ENCODE measurements at places on chromosomes 12 and 14.

DNA sequence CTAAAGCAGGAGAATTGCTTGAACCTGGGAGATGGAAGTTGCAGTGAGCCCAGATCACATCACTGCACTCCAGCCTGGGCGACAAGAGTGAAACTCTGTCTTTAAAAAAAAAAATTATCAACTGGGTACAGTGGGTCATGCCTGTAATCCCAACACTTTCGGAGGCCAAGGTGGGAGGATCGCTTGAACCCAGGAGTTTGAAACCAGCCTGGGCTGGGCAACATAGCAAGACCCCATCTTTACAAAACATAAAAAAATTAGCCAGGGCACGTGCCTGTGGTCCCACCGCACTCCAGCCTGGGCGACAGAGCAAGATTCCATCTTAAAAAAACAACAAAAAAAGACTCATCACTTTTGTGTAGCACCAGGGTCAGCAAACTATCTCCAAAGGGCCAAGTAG lies 7.1 kb upstream of the NANOG start:
- DNase-seq = no peak

DNA sequence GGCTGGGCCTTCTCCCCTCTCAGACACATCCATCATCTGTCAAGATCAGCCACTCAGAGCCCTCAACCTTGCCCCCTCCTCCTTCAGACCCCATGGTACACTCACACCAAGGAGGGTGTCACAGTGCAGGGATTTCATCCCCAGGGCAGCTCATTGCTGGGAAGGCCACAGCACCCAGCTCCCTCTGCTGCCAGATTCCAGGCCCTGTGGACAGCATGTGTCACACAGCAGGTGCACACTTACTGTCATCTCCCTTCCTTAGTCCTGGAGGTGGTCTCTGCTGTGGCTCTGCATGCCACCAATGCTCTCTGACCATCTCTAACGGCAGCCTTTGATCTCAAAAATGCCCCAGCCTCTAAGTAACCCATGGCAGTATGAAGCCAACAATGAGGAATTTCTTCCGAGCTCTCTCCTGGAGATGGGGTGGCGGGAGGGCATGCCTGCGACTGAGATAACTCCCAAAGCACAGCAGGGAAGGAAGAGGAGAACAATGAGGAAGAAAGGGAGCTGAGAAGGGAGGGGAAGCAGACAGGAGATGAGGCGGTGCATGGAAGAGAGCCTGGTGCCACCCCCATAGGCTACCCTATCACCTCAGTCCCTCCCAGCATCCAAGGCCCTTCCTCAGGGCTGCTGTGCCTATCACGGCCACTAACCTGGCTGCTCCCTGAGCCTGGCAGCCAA lies 101.0 kb downstream of the SINHCAF start:
- DNase-seq = peak; percentile 66

DNA sequence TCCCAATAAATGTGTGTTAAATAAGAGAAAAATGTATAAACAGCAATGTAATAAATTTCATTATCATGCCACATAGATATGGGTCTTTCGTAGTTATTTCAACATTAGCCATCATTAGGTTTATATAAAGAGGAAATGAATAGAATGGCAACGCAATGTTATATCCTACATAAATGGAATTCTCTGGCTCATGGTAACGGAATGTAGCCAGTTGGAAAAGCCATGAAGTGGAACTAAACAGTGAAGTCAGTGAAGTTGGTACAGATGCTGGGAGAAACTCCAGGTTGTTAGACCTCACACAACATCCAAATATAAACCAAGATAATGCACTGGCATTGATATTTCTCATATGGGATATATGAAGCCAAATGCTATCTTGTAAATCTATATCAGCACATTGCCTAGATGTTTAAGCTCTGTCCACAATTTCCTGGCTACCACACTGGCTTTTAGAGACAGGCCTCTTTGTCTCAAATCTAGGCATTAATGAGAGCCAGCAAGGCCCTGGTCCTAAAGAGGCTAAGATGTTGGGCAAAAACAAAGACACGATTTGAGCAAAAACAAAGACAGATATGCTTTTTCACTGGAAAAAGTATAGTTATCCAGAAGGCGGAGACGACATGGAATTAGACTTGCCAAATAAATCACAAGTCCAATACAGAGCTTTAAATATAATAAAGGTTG lies 861.0 kb downstream of the RPS29 start:
- DNase-seq = no peak

DNA sequence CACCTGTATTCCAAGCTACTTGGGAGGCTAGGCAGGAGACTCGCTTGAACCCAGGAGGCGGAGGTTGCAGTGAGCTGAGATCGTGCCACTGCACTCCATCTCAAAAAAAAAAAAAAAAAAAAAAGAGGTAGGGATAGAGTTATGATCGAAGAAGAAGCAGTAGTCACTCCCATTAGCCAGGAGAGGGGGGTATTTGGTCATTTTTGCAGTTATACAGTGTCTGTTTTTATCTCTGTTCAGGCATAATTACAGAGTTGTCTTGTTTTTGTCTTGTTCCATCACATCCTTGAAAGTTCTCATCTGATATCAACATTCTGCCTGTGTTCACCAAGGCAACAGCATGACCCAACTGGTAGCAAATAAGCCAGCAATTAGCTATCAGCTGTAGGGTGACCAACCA lies 98.5 kb upstream of the TMPO start:
- no peak for DNase-seq

DNA sequence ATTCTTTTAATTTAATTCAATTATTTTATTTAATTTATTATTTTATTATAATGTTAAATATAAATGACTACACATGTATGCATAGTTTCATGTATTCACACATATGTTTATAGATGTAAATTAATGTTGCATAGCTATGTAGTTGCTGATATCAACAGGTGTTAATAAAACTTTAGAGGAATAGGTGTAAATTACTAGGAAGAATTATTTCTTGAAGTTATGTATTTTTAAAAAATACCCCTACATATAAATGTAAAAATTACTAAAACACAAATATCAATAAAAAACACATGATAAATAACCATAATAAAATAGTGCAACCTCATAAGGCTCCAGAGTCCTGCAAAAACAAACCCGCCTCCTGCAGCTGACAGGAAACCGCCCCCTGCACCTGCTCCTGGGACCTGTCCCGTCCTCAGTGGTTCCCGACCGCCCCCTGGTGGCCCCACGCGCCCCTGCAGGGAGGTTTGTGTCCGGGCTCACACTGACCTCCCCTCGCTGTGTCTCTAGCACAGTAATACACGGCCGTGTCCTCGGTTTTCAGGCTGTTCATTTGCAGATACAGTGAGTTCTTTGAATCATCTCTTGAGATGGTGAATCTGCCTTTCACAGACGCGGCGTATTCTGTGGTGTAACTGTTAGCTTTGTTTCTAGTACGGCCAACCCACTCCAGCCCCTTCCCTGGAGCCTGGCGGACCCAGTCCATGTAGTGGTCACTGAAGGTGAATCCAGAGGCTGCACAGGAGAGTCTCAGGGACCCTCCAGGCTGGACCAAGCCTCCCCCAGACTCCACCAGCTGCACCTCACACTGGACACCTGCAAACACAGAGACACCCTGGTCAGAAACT lies 1264.0 kb downstream of the TMEM121 start:
- DNase-seq = no peak

- no peak for DNase-seq
Measured at GRCh38 chr14:71737760-71738159, 194.5 kb upstream of the RGS6 start.

- no peak for DNase-seq
Measured at GRCh38 chr12:3103806-3104205, 26.6 kb downstream of the TSPAN9 start.

DNA sequence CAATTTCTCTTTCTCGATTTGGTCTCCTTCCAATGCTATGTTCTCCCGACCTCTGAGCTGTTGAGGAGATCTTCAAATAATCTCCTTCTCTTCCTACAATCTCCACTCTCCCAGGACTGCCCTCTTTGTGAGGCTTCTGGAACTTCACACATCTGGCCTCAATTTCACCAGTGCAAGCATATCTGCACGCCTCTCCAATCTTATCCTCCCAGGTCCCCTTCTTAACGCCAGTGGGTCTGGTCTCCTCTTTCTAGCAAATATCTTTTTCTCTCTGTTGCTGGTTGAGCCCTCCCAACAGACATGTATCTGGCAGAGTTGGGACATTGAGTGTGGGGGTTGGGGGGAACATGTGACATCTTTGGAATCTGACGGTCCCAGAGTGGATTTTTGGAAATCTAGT lies 17.9 kb downstream of the RTL1 start:
- no peak for DNase-seq

- DNase-seq = peak; percentile 25
Measured at GRCh38 chr12:127295630-127296029, 971.3 kb upstream of the TMEM132C start.

DNA sequence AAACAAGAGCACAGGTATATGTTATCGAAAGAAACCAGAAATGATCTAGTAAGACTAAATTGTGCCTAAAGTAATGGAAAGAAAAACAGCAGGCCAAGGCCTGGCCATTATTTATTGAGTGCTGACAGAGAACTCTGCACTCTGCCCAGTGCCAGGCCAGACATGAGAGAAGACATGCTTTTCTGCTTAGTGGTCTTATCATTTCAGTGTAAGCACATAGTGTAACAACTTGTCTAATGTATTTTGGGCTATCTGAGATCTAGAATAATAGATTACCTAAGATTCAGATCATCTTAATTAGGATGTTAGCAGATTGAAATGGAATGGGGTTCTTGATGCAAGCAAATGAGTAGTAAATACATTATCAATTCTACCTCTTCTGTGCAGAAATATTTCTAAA lies 278.3 kb downstream of the AKAP6 start:
- DNase-seq = no peak

- peak; percentile 15 for DNase-seq
Measured at GRCh38 chr12:63841571-63841970, 2.9 kb upstream of the SRGAP1 start.

DNA sequence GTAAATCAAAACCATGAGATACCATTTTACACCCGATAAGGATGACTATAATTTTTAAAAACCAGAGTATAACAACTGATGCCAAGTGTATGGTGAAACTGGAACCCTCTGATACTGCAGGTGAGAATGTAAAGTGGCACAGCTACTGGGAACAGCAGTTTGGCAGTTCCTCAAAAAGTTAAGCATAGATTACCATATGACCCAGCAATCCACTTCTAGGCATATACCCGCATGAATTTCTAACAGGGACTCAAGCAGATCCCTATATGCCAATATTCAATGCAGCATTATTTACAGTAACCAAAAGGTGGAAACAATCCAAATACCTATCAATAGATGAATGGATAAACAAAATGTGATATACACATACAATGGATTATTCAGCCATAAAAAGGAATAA lies 57.4 kb downstream of the BAZ1A start:
- DNase-seq = no peak

GRCh38 chr12:91127751-91128150 lies 16.5 kb upstream of the LUM start:
- no peak for DNase-seq

- no peak for DNase-seq
Measured at GRCh38 chr12:47547077-47547476, 158.8 kb downstream of the RPAP3 start.

- DNase-seq = no peak
Measured at GRCh38 chr12:128754275-128754674, 69.5 kb downstream of the SLC15A4 start.

DNA sequence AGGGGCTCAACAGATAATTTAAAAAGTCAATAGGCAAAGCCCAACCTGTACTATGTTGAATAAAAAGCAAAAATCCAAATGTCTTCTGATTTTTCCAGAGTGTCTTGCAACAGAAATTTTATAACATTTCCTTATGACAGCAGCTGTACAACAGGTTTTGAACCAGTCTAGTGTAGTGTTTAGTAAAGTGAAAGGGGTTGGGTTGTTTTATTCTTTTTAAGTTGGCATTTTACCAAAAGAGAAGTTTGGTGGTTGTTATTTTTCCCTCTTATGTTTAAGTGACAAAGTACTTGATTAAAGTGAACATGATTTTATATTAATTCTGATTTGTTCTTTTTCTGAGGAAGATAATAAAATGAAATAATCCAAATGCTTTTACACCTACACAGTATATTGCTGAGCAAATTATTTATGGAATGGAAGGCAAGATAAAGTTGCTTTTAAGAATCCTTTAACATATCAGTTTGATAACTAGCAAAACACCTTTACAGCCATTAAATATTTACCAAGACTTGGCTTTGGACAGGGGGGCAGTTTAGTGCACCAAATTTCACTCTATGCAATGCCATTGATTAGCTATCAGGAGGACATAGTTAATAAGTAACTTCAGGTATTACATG lies 128.9 kb downstream of the FOXA1 start:
- no peak for DNase-seq

DNA sequence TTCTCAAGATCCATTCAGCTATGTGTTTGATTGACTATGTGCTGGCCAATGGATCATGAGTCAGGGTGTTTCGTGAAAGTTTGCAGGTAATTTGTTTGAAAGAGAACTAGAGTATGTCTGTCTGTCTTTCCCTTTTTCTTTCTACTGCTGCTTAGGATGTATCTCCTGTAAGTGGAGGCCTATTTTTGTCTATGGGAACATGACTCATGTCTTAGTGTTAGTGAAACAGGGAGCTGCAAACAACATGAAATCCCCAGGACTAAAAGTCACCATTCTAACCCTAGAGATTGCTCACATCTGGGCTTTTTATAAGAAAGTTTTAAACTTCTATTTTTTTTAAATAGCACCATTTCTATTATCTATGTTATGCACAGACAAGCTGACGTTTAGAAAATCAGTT lies 333.0 kb downstream of the CCER1 start:
- DNase-seq = no peak

DNA sequence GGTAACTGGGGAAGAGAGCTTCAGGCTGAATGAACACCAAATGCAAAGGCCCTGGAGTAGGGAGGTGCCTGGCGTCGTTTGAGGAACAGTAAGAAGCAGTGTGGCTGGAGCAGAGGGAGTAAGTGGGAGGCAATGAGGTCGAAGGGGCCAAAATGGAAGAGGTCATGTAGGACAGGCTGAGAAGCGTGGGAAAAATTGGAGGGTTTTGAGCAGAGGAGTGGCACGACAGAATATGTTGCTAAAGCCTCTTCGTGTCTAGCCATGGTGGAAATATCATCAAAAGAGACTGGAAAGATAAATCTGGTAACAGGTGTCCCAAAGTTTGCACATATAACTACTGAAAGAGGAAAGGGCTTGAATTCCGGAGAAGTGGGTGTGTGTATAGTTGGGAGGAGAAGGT lies 1.9 kb downstream of the TRIM9 start:
- DNase-seq = no peak

Data from islet precursor cell (in vitro differentiated cells).